ENCODE measurements at places on chromosomes 1 and 21.
A peak's percentile ranks its signal among the peaks of the same experiment; 100 is the strongest.

GRCh38 chr1:185477638-185478580 lies 160.9 kb upstream of the IVNS1ABP start:
- DNase-seq = peak; percentile 3

DNA sequence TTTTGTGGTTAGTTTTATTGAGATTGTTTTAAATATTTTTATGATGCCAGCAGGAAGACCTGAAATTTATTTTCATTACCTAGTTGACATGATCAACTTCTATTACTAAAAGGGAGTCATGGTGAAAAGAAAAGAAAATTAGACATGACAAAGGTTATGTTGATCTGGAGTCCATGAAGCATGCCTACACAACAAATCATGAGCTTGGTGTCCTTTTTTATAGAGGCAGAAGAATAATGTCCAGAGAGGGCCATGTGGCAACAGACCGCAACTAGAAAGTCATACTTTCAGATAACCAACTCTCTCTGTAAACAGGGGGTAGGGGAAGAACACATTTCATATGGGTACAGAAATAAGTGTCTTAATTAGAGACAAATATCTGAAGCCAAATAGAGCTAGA lies 175.5 kb upstream of the HOOK1 start:
- DNase-seq = no peak

DNA sequence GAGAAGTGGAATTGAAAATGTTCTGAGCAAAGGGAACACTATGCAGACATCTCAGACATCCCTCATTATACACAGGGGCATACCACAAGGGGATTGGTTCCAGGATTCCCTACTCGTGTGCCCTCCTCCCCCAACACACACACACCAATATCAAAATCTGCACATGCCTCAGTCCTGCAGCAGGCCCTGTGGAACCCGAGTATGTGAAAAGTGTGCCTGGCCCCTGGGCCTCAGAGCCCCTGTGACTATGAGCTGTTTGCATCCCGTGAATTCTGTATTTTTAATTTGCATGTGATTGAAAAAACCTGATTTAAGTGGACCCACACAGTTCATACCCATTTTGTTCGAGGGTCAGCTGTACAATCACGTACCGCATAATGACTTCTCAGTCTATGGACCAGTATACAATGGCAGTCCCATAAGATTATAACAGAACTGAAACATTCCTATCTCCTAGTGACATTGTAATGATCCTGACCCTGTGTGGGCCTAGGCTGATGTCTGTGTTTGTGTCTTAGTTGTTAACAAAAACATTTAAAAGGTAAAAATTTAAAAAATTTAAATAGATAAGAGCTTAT lies 11.3 kb downstream of the POU2F1 start:
- no peak for DNase-seq

- DNase-seq = peak; percentile 82
These were observed 12.6 kb downstream of the FLG2 start for GRCh38 chr1:152347116-152347728.

GRCh38 chr1:7046314-7046713 lies 261.1 kb downstream of the CAMTA1 start:
- DNase-seq = peak; percentile 18

GRCh38 chr1:37919277-37919676 lies 27.6 kb downstream of the INPP5B start:
- peak; percentile 83 for DNase-seq

- no peak for DNase-seq
These were observed 211.1 kb downstream of the ST6GALNAC3 start for GRCh38 chr1:76285578-76286135.

Measured in hematopoietic multipotent progenitor cell treated with erythropoietin and hydrocortisone succinate and interleukin-3 and kit ligand, for 6 days (in vitro differentiated cells).